ENCODE measurements at places on chromosomes 12 and 14. TPM values are rescaled to one million over a fixed set of nuclear protein-coding genes. Genes with fewer than 3 reads are reported as not detected.
A peak's percentile ranks its signal among the peaks of the same experiment; 100 is the strongest.

The KRT2 gene
- not detected for total RNA-seq

The AGAP2 gene
- total RNA-seq = 28.2 TPM

The DPY19L2 gene
- 0.61 TPM for total RNA-seq

The CAPZA3 gene
- not detected for total RNA-seq

The MYH6 gene
- total RNA-seq = 0.17 TPM

DNA sequence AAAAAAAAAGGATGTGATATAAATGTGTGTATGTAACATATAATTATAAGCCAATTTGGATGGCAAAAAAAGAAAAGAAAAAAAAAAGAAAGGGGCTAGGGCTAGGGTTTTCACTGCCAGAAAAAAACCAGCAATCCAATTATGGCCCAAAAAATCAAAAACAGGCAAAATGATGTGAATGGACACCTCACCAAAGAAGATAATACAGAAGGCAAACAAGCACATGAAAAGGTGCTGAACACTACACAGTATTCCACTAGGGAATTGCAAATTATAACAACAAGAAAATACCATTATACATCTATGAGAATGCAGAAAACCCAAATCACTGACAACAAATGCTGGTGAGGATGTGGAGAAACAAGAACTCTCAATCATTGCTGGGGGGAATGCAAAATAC is 12.1 kb upstream of the MIPOL1 start:
- DNase-seq = no peak

- DNase-seq = no peak
These were observed 50.1 kb downstream of the WASHC4 start for GRCh38 chr12:105157606-105158005.

- no peak for DNase-seq
These were observed 36.6 kb upstream of the CLMN start for GRCh38 chr14:95356245-95356869.

- DNase-seq = peak; percentile 82
These were observed 48.0 kb downstream of the SLC17A8 start for GRCh38 chr12:100404769-100405407.

GRCh38 chr12:105240228-105240627 is 4.3 kb upstream of the APPL2 start:
- DNase-seq = no peak

- DNase-seq = peak; percentile 72
These were observed 362.6 kb downstream of the DAD1 start for GRCh38 chr14:22226381-22226780.

GRCh38 chr12:106644335-106645073 is 61.7 kb downstream of the RFX4 start:
- DNase-seq = no peak

DNA sequence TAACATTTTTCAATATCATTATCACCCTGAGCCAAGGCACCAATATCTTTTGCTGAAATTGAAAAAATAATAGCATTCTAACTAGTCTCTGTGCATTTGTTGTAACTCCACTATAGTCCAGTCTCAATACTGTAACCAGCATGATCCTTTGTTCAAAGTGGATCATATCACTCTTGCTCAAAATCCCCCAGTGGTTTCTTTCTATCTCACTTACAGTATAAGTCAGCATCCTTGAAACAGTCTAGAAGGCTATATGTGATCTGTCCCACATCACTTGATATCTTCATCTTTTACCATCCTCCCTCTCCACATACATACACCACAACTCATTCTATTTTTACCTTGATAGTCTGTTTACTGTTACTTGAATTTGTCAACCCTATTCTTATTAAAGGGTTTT is 435.7 kb downstream of the CCER1 start:
- DNase-seq = no peak

All from activated CD4-positive, alpha-beta T cell treated with anti-CD3 and anti-CD28 coated beads, Interleukin-2, amount 10 ng/mL, durations not matched to agents 24 days and 14 days (primary cell).